ENCODE measurements at places on chromosomes 6 and 20. TPM values are rescaled to one million over a fixed set of nuclear protein-coding genes. Genes with fewer than 3 reads are reported as not detected.

Gene LIN28B
- total RNA-seq, result not detected

Gene DEFB124
- not detected for total RNA-seq

Gene FAM110A
- total RNA-seq, result 9.7 TPM

Gene BCLAF1
- 42.6 TPM for total RNA-seq

Gene TMC2
- not detected for total RNA-seq

Gene WDR46
- 70.6 TPM for total RNA-seq

Gene CNKSR3
- total RNA-seq, result 9.7 TPM

- H3K36me3 ChIP-seq, result no peaks in the 10 kb centered on the region
- no peaks in the 10 kb centered on the region for H3K4me1 ChIP-seq
- no peak for DNase-seq
- H3K27me3 ChIP-seq, result no peaks in the 10 kb centered on the region
- H3K27ac ChIP-seq, result no peak overlapping the region
- no peak overlapping the region for H3K4me3 ChIP-seq
These were observed 113.4 kb downstream of the DACT2 start for GRCh38 chr6:168206186-168206585.

GRCh38 chr20:40472905-40473304 lies 216.1 kb downstream of the MAFB start:
- no peaks in the 10 kb centered on the region for H3K36me3 ChIP-seq
- H3K4me1 ChIP-seq, result no peaks in the 10 kb centered on the region
- no peak for DNase-seq
- no peak overlapping the region for H3K4me3 ChIP-seq
- H3K27ac ChIP-seq, result no peak overlapping the region
- H3K27me3 ChIP-seq, result no peaks in the 10 kb centered on the region

DNA sequence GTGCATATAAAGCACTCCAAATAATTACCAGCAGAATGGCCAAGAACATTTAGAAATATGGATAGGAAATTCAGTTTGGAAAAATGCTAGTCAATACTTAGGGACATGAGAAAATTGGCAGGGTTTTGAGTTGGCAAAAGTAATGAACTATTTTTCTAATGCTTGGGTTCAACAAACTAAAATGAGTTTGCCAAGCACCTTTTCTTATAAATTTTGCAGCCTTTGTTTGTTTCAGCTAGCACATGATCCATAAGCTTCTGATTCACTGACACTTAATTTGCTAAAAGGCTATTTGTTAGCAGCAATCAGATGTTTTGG lies 324.8 kb downstream of the QKI start:
- H3K27me3 ChIP-seq, result no peaks in the 10 kb centered on the region
- H3K27ac ChIP-seq, result no peak overlapping the region
- H3K4me1 ChIP-seq, result no peaks in the 10 kb centered on the region
- H3K36me3 ChIP-seq, result no peaks in the 10 kb centered on the region

DNA sequence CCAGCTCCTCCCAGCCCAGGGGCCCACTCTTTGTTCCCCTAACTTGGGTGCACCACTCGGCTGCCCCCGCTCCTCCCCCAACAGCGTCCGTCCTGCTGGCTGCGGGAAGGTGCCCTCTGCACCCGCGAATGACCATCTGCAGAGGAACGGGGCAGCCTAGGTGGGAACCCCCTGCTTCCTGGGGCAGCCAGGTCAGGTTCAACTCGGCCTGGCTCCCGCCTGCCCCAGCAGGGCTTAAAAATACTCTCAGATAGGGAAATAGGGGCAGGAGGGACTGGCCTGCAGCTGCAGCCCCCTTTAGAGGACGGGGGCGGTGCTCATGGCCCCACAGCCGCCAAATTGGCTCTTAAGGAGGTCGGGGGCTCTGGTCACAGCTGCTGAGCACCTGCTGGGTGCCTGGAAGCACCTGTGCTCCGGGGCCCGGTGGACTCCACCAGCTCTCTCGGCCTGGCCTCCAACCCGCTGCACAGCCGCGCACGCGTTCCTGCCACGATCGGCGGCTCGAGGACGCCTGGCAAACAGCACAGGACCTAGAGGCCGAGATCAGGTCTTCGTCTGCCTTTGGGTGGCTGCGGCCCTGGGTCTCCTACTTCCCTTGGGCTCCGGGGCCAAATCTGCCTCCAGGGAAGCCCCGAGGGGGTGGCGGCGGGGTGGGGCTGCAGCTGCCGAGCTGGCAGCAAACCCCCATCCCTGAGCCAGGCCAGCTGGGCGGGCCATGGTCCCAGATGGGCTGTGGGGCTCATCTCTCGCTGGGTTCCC lies 700 bp upstream of the LAMA5 start:
- DNase-seq, result no peak
- peak overlapping the region; percentile 98 for H3K4me3 ChIP-seq
- H3K27ac ChIP-seq, result peak overlapping the region; percentile 98
- no peaks in the 10 kb centered on the region for H3K36me3 ChIP-seq

GRCh38 chr20:19868441-19868840 lies 110.4 kb downstream of the RIN2 start:
- peaks cover 13% of the 10 kb centered on the region for H3K36me3 ChIP-seq
- no peak for DNase-seq
- no peaks in the 10 kb centered on the region for H3K4me1 ChIP-seq
- no peak overlapping the region for H3K27ac ChIP-seq
- no peak overlapping the region for H3K4me3 ChIP-seq

- H3K36me3 ChIP-seq, result no peaks in the 10 kb centered on the region
- no peaks in the 10 kb centered on the region for H3K27me3 ChIP-seq
- peak; percentile 9 for DNase-seq
- no peak overlapping the region for H3K4me3 ChIP-seq
- peaks cover 2% of the 10 kb centered on the region for H3K4me1 ChIP-seq
- no peak overlapping the region for H3K27ac ChIP-seq
These were observed 10.8 kb downstream of the KIAA1755 start for GRCh38 chr20:38249536-38250310.

DNA sequence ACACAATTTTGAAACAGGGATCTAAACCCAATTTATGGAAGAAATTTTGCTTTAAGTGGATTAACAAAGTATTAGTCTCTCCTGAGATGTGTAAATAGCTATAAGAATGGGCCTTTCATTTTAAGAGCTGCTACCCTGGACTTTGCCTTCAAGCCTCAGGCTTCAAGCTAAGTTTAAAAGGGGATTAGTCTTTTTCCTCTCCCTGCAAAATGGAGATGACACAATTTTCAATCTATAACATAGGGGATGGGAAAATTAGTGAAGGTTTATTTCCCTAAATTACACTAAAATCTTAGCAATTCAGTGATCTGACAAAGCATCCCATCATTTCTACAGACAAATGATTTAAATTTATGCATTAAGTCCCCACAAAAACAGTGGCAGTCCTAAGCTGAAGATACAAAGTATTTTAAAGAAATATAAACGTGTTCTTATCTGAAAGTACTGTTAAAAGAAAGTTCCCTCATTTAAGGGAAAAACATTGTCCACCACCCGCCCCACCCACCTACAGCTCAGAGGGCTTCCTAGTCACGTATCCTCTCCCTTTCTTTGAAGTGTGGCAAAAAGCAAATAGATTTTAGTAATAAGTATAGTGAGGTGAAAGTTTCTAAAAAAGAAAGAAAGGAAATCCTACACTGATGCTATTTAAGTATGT lies 14.5 kb downstream of the ARHGAP18 start:
- H3K4me1 ChIP-seq, result no peaks in the 10 kb centered on the region
- DNase-seq, result no peak
- H3K4me3 ChIP-seq, result no peak overlapping the region
- H3K27me3 ChIP-seq, result no peaks in the 10 kb centered on the region
- no peaks in the 10 kb centered on the region for H3K36me3 ChIP-seq

DNA sequence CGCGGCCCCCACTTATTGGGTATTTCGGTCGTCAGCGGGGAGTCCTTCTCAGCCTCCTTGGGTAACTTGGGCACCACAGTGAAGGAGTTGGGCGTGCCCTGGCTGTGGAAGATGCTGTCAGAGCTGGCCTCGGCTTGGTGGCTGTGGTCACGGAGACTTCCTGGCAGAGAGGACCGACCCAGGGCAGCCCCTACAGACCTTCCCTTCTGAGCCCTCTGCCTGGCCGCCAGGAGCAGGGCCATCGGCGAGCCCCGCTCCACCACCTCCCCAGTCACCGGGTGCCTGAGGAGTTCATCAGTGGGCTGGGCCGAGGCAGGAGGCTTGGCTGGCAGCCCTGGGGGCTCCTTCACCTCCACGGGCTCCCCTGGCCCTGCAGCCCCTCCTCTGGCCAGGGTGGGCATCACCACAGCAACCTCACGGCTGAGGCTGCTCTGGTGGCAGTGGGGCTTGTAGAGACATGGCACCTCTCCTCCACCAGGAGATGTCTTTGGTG lies 37.2 kb downstream of the C6orf132 start:
- no peaks in the 10 kb centered on the region for H3K36me3 ChIP-seq
- no peaks in the 10 kb centered on the region for H3K4me1 ChIP-seq
- H3K4me3 ChIP-seq, result no peak overlapping the region
- peaks cover 9% of the 10 kb centered on the region for H3K27me3 ChIP-seq
- no peak for DNase-seq

DNA sequence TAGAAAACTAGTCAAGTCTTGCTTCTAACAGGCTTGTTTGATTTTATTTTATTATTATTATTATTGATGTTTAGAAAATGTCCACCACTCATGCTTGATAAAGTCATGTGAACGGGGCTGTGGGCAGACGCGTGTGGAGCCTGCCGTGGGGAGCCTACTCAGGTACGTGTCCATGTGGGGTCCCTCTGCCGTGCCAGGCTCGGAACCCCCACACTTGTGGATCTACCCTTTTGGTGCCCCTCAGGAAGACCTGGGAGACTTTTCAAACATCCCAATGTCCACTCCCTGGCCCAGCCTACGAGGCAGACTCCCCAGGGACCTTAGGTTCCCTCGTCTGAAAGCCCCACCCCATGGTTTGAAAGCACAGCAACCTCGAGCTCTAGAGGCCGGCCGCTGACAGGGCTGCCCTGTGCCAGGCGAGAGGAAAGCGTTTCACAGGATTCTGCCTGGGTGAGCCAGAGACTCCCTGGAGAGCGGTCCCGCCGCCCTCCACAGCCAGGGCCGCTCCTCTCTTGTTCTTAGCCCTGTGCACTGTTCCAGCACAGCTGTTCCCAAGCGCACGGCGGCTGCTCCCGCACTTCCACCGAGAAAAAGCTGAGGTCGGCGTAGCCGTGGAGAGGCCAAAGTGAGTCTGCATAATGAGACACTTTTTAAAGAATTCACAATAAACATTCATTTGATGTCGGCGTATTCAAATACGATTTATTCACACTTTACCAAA lies 249.7 kb downstream of the TTLL2 start:
- peak overlapping the region; percentile 41 for H3K4me3 ChIP-seq
- no peak for DNase-seq
- H3K27me3 ChIP-seq, result no peaks in the 10 kb centered on the region
- H3K4me1 ChIP-seq, result peaks cover 20% of the 10 kb centered on the region
- H3K36me3 ChIP-seq, result no peaks in the 10 kb centered on the region

DNA sequence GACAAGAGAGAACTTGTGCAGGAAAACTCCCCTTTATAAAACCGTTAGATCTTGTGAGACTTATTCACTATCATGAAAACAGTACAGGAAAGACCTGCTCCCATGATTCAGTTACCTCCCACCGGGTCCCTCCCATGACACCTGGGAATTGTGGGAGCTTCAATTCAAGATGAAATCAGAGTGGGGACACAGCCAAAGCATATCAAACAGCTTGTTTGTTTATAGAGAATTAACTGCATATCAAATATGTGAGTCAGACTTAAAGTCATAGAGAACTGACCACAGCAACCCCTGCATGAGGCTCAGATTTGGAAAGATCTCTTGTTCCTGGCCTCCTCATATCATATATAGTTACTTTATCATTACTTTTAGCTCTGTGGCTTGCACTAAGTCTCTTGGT lies 29.1 kb upstream of the HDAC2 start:
- DNase-seq, result no peak
- no peaks in the 10 kb centered on the region for H3K27me3 ChIP-seq
- H3K36me3 ChIP-seq, result no peaks in the 10 kb centered on the region
- no peaks in the 10 kb centered on the region for H3K4me1 ChIP-seq
- H3K27ac ChIP-seq, result no peak overlapping the region

DNA sequence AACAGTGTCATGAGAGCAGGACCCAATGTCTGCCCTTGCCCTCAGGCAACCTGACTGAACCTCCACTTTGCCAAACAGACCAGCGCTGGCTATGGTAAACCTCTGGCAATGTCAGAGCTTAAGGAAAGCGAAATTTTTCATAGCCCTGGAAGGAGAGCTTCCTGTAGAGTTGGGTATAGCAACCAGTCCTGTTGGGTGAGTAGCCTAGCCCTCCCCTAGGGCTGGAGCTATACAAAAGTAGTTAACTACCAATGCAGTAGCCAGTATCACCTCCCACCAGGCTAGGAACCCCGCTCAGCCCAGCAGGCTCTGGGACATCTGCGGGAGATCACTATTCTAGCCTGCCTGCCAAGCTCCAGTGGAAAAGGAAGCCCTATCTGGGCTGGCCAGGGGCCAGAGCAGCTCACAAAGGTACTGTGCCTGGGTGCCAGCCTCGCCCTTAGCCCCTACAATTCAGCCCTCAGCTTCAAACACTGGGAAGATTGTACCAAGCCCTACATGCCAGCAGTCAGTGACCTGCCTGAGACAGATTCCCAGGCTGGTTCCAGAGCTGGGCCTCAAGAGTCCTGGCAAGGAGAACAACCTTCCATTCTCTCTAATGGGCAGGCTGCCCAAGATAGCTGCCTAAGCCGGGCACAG lies 7.9 kb downstream of the WFDC3 start:
- no peaks in the 10 kb centered on the region for H3K36me3 ChIP-seq
- H3K4me3 ChIP-seq, result no peak overlapping the region
- H3K4me1 ChIP-seq, result peaks cover 23% of the 10 kb centered on the region
- H3K27me3 ChIP-seq, result no peaks in the 10 kb centered on the region
- DNase-seq, result no peak
- peak overlapping the region; percentile 39 for H3K27ac ChIP-seq

DNA sequence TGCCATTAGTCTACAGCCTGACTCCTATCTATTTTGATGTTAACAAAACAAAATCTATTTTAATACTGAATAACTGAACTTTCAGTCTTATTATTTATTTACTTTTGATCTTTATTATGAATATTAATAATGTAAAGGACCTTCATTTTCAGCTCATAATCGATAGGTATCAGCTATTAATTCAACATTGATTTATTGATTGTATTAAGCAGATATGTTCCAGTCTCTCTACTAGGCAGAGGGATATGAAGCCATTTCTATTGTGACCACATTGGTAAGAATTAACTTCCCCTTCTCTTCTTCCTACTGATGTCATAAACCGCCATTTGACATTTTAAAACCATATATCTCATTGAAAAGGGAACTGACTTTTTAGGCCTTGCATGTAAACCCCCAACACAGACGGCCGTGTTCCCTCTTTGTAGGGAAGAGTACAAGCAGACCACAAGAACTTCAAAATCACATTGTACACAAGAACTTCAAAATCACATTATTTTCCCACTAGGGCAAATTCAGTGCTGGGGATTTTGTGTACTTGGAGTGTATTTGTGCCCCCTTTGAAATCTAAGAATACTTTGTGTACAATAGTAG lies 69.5 kb upstream of the FABP7 start:
- no peak for DNase-seq
- no peaks in the 10 kb centered on the region for H3K27me3 ChIP-seq
- H3K4me1 ChIP-seq, result no peaks in the 10 kb centered on the region
- H3K4me3 ChIP-seq, result no peak overlapping the region
- H3K27ac ChIP-seq, result no peak overlapping the region
